ENCODE measurements at places on chromosomes 4 and X.

GRCh38 chr4:16334601-16335000 lies 108.3 kb upstream of the TAPT1 start:
- DNase-seq = no peak

- DNase-seq = no peak
These were observed 139.9 kb downstream of the RNF150 start for GRCh38 chr4:140993370-140993769.

GRCh38 chr4:73718375-73719373 lies 21.7 kb upstream of the CXCL8 start:
- no peak for DNase-seq

- DNase-seq = no peak
These were observed 20.0 kb upstream of the AADAT start for GRCh38 chr4:170109586-170110284.
